ENCODE measurements at places on chromosomes 3 and 15.

DNA sequence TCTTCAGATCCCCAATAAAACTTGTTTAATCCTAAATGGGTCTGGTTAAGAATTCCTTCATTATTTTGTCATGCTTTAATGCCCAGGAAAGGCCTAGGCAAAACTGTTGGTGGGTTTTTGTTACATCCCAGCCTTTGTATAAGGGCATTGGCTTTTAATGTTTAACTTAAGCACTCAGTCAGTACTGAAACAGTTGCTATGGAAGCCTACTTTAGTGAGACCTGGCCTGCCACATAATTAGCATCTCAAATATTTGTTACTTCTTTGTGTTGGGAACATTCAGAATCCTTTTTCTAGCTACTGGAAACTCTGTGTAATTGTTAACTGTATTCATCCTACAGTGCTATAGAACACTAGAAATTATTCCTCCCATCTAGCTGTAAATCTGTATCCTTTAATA, 369.6 kb upstream of the ATP10A start:
- DNase-seq, result no peak

- DNase-seq, result no peak
Observed at GRCh38 chr3:138833899-138834595, 681 bp downstream of the PIK3CB start.

DNA sequence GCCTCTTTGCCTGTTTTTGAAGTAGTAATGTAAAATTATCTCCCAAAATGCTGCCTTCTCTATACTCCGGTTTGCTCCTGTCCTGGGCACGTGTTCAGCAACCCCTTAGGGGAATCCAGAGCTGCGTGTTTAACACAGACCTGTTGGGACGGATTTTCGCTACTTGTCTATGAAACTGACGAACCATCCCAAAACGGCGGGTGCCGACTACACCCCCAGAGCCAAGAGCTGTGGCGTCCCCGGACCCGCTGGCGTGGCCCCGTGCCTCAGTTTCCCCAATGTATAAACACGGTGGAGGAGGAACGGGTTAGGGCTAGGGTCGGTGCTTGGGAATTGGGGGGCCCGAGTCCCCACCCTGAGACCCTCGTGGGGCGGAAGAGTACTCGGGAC, 473 bp downstream of the FHIT start:
- DNase-seq, result no peak

DNA sequence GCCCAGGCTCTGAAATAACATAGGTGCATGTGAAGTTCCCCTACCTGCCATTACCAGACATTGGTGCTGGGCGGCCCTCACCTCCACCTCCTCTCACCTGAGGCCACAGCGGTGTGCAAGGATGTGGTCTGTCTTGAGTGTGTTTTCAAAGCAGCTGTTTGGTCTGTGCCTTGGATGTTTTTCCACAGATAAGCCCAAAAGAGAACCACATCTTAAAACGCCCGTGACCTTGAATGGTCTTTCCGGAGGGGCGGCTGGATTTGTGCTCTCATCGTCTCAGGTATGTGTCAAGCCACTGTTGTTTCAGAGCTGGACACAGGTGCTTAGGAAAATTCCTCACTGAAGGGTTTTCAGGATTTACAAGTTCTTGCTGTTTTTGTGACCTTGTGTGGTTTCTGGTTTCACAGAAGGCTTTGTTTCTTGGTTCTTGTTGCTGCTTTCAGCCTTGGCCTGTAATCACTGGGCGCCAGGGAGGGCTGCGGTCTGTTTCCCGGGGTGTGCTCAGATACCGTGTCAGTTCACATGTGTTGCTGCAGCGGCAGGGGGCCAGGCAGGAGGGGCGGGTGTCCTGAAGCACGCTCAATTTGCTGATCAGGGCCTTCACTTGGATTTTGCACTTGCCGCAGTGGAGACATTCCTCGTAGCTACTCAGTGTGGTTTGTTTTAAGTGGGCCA, 128.4 kb downstream of the IGF1R start:
- peak; percentile 94 for DNase-seq

- DNase-seq, result no peak
Observed at GRCh38 chr3:42680271-42680670, 5.1 kb upstream of the KLHL40 start.

DNA sequence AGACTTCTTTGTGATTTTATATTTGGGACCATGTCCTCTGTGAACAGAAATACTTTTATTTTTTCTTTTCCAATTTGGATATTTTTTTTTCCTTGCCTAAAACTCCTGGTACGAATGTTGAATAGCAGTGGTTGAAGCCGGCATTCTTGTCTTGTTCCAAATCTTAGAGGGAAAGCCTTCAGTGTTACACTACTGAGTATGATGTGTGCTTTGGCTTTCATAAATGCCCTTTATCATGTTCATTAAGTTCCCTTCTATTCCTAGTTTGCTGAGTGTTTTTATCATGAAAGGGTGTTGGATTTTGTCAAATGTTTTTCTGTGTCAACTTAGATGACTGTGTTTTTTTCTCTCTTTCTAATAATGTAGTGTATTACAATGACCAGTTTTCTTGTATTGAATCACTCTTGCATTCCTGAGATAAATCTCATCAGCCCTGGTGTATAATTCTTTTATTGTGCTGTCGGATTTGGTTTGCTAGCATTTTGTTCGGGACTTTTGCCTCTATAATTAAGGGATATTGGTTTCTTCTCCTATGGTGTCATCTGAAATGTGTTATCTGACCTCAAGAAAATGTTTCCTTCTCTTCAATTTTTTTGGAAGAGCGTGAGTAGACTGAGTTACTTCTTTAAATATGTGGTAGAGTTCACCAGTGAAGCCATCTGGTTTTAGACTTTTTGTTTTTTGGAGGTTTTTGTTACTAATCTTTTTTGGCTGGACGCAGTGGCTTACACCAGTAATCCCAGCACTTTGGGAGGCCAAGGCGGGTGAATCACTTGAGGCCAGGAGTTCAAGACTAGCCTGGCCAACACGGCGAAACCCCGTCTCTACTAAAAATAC, 33.3 kb downstream of the MAP1A start:
- no peak for DNase-seq

GRCh38 chr3:69872783-69873378, 126.7 kb upstream of the SAMMSON start:
- DNase-seq, result no peak

GRCh38 chr3:171508676-171509075, 48.5 kb upstream of the TNIK start:
- DNase-seq, result no peak

GRCh38 chr15:69653846-69654245, 201.2 kb downstream of the RPLP1 start:
- no peak for DNase-seq

DNA sequence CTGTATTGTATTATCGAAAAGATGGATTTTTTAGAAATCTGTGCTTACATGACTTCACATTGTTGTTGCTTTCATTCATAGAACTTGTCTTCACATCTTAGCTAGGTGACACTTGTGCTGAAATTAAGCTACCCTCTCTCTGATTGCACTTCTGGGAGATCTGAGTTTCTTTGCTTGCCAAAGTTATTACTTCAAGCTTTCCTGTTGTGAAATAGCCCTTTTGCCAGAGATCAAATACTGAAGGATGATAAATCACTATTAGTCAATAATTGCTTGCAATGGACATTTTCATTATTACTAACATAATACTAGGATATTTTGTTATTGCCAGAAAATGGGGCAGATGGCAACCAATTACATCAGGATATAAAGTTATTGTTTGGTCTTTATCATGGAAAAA, 34.7 kb downstream of the PIK3CA start:
- DNase-seq, result no peak

- DNase-seq, result no peak
Observed at GRCh38 chr15:49435174-49435573, 12.1 kb downstream of the FGF7 start.

DNA sequence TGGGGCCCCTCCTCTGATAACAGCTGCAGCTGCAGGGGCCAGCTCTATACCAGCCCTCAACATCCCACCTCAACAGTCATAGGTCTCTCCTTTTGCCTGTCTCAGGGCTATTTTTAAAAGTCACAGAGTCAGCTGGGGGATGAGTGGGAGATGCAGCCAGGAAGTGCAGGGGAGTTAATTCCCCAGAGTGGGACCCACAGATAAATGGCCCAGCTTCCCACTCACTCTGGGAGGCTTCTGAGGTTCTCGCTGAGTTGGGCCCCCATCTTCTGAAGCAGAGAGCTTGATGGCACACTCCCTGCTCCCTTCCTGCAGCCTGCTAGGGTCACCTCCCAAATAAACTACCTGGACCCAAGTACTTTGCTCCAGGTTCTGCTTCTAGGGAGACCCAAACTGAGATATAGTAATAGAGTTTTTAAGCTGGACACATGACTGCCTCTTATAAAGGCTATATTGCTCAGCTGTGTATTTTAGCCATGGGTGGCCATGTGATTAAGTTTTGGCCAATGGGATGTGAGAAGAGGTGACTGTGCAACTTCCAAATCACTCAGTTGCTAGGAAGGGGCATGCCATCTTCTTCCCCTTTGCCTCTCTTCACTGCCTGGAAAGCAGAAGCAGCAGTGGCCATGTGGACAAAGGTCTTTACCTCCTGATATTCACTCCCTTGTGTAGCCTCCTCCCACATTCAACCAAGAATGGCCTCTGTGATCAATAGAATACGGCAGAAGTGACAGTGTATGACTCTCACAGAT, 15.5 kb upstream of the VIPR1 start:
- no peak for DNase-seq

GRCh38 chr3:57983734-57984518, 24.3 kb upstream of the FLNB start:
- peak; percentile 63 for DNase-seq

- no peak for DNase-seq
Observed at GRCh38 chr3:188446014-188446413, 292.1 kb downstream of the LPP start.

DNA sequence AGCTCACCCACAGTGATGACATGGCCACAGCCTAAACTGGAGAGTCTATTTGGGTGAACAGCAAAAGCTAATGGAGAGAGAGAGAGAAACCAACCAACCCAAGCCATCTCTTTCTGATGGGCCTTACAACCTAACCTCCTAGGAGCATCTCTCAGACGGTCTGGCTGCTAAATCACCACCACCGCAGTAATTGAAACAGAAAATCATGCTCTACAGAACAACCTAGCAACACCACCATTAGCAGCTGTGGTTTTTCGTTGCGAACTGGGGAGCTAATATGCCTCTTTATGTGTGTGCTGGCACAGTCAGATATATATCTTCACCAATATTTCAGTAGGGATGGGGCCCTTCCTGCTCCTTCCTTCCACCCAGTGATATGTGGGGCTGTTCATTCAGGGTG, 166.9 kb upstream of the PROK2 start:
- DNase-seq, result no peak

- DNase-seq, result no peak
Observed at GRCh38 chr3:30776186-30776815, 118.2 kb downstream of the GADL1 start.

- DNase-seq, result no peak
Observed at GRCh38 chr3:68274286-68274685, 619.9 kb upstream of the SUCLG2 start.

DNA sequence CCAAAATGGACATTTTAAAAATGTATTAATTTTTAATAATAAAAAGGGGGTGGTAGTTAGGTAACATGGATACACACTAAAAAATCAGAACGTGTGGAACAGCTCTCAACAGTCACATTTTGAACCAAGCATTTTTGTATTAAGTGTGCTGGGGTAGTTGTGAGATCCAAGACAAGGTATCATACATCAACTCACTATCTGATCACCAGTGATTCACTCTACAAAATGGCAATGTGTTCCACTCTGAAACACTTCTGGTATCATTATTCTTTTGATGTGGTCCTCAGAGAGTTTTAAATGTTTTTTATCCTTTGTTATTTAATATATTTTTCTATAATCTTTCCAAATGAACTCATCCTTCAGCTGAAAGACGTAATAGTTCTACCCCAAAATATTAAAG, 5.4 kb downstream of the HACL1 start:
- DNase-seq, result no peak

GRCh38 chr3:130894130-130894985, 474 bp downstream of the ATP2C1 start:
- DNase-seq, result no peak

DNA sequence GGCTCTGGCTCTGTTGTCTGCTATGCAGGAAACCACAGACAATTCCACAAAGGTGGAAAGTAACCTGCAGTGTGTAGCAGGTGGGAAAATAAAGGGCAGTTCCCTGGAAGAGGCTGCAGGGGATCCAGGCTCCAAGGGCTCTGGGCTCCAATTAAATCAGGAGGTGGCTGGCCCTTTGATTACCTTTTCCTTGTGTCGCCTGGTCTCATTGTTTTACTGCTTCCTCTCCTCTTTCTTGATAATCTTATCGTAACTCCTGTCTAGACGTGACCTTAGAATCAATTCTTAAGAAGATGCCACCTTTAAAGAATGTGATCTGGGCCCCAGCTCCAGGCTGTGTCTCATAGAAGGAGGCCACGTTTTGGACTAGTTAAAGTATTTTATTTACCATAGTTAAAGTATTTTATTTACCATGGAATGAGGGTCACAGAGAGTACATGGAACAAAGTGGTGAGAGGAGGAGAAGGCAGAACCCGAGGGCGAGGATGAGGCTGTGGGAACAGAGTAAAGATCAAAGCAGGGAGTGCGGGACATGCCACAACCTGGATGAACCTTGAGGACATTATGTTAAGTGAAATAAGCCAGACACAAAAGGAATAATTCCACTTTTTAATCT, 237.5 kb upstream of the STT3B start:
- DNase-seq, result no peak

- peak; percentile 42 for DNase-seq
Observed at GRCh38 chr3:36674816-36675215, 89.5 kb downstream of the DCLK3 start.

DNA sequence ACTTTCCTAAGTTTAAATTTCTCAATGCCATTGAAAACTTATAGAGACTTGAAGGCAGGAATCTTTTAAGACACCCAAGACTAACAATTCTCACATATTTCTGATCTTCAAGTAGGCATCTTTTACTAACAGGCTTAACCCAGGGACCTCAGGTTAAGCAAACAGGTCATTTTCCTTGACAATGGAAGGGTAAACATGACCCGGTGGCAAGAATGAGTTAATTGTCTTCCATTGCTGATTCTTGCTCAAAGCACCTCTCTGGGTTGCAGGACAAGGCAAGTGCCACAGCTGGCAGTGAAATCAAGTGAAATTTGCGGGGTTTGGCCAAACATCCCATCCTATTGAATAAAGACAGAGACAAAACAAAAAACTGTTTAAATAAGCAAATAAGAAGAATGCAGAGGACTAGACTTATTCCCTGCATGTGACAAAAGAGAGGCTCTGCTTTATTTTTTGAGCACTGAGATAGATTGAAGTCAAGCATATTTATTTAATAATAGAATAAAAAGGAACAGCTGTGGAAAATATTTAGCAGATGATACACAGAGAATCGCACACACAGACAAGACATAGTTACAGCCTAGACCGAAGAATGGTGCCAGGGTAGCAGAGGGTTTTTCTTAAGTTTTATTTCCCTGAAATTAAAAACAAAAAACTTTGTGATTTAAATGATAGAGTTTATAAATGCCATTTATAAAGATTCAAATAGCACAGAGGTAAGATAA, 56.0 kb upstream of the MITF start:
- DNase-seq, result no peak

GRCh38 chr3:355622-356021, 159.1 kb downstream of the CHL1 start:
- peak; percentile 55 for DNase-seq
